ENCODE measurements at places on chromosomes 1 and 21.

GRCh38 chr21:25646474-25646873 lies 7.4 kb downstream of the JAM2 start:
- DNase-seq = no peak

DNA sequence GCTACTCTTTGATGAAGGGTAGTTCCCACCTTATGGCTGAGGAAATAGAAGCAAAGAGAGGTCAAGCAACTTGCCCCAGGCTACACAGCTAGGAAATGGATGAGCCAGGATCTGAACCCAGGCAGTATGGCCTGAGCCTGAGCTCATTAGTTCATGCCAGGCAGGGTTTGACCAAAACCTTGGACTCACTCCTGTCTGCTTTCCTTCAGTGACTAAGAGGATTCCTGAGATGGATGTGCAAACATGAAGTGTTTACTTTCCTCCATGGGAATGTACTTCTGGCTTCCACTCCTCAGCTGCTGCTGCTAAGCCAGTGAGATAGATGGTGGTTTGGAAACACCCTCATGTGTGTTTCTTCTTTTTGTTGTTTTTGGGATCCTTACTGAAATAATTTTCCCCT lies 35.1 kb upstream of the ERRFI1 start:
- no peak for DNase-seq

DNA sequence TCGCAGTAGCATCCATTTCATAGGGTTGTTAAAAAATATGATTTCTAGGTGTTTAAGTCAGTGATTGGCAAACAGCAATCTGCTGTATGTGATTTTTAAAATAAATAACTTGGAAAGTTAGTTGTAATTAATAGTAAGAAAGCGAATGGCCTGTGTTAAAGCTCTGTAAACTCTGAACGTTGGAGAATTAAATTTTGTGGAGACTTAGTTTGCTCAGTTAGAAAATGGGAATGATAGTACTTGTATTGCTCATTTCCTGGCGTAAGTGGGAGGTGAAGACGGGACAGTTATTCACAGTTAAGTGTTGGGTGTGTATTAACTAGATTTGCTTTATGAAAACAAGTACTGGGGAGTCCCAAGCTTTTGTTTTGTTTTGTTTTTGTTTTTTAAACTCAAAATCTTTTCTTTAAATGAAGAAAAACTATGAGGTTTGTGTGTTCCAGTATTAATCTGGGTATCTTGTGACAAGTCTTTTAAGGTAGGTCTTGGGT lies 995 bp downstream of the CACYBP start:
- DNase-seq = no peak

DNA sequence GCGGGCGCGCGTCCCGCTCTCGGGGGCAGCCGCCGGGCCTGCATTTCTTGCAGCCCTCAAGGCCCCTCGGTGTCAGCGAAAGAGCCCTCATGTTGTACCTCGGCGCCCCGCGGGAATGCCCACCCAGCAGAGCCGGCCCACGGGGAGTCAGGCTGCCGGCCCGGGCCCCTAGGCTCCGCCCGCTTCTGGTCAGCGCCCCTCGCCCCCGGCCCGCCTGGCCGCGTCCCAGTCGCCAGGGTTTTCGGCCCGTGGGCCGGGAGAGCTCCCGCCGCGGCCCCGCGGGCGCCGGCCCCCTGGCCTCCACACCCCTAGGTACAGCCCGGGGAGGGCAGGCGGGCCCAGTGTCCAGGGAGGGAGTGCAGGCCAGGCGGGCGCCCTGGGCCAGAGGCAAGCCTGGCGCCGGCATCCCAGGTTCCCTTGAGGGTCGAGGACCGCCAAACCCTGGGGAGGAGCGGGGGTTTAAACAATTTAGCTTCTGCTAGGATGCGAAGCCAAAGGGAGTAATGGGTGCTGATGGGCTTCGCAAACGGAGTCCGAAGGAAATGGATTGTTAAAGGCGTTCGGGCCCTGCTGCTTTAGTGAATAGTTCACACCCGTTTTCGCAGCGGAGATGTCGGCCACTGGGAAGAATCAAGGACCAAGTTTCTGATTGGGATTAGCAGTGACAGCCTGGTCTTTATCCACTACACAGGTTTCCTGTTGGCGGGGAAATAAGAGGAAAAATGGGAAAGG lies 486 bp upstream of the KCNA3 start:
- DNase-seq = no peak

- DNase-seq = no peak
Measured at GRCh38 chr1:206082831-206083695, 30.1 kb downstream of the RHEX start.

DNA sequence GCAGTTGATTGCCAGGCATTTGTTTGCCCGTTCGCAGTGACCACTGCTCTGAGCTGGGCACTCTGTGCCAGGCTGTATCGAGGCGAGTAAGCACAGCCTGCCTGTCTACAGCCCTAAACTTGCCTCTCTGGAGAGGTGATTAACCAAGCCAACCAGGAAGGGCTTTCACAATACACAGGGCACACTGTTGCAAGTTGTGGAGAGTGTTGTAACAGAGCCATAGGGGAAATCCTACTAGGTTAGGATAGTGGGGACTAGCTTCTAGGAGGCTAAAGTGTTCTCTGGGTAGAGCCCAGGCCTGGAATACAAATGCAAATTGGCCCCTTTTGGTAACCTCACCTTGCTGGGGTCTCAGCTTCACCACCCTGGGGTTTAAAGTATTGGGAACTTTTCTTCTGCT lies 23.8 kb downstream of the PRDM2 start:
- DNase-seq = no peak

GRCh38 chr1:235357485-235358373 lies 9.5 kb upstream of the TBCE start:
- no peak for DNase-seq

GRCh38 chr1:206678490-206678889 lies 6.2 kb upstream of the MAPKAPK2 start:
- no peak for DNase-seq

GRCh38 chr1:115283681-115284146 lies 54.3 kb downstream of the NGF start:
- no peak for DNase-seq

Data from effector memory CD8-positive, alpha-beta T cell (primary cell).